Inflammatory macrophage treated with lipopolysaccharide for 1 hour (primary cell): ENCODE measurements at places on chromosomes 13 and 19.

DNA sequence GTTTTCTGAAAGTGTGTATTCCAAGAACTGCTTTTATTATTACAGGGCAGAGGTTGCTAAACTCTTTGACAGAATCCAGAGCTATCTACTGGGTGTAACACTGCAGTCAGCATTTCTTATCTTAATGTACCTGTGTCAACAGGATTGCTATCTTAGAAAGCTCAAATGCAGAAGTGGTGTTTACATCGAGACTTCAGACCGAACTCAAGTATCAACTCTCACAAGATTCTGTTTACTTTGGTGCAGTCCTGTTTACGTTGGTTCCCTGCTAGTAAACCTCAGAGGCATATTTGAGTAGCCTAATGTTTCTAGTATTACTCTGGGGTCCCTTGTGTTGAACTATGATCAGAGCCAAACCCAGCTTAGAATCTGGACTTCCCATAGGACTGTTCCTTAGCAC, 20.5 kb downstream of the SLC15A1 start:
- DNase-seq: no peak

GRCh38 chr19:16371540-16371986, 46.9 kb downstream of the KLF2 start:
- peak; percentile 52 for DNase-seq

- DNase-seq: no peak
These were observed 11.4 kb upstream of the GPI start for GRCh38 chr19:34353546-34353945.

- peak; percentile 28 for DNase-seq
These were observed 31.2 kb downstream of the CEBPG start for GRCh38 chr19:33404506-33405253.

DNA sequence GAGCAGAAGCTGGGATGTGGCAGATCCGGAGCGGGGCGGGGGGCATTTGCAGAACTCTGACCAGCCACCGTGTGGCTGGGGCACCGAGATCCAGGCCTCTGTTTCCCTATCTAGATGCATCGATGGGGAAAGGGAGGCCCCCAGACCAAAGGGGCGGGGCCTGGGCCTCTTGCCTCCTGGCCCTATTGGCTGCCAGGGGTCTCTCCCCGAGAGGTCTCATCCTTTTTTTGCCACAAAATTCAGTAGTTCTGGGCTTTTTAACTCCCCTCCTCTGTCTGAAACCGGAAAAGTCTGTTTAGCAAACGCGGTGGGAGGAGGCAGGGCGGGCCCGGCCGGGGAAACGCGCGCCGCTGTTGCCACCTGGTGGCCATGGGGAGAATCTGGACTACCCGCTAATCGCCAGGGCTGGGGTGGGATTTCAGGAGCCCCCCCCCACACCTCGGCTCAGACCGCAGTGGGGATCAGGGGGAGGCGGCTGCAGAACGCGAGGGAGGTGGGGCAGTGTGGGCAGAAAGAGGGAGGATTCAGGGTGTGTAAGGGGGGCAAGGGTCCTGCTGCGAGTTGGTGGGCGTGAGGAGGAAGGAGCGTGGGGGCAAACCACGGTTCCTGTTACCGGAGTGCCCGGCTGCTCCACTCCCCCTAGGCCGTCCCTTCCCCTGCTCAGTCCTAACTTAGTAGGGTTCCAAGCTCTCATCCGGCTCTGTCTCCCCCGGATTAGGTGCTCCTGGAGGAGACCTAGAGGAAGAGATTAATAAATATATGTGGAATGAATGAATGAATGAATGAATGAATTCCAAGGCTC, 28.3 kb downstream of the IL12RB1 start:
- DNase-seq: peak; percentile 81

- no peak for DNase-seq
These were observed 140.9 kb upstream of the MAB21L1 start for GRCh38 chr13:35617420-35617819.

- DNase-seq: no peak
These were observed 78.8 kb downstream of the SPRY2 start for GRCh38 chr13:80262051-80262695.

DNA sequence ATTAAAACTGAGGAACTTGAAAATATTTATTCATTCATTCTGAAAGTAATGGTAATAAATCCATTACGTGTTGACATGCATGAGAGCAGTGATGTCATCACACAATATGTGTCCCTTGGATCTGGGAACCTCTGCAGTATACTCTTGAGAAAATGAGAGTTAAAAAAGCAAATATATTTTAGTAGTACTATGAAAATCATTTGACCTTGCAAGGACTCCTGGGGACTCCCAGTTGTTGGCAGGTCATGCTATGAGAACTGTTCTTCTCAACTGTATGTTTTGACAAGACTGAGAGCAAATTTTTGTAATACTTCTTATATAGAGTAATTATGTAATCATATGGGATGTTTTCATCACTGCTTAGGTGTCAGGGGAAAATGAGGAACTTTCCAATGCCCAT, 249.4 kb downstream of the PCCA start:
- no peak for DNase-seq

GRCh38 chr19:57682226-57682766, 519 bp downstream of the ZNF551 start:
- no peak for DNase-seq

DNA sequence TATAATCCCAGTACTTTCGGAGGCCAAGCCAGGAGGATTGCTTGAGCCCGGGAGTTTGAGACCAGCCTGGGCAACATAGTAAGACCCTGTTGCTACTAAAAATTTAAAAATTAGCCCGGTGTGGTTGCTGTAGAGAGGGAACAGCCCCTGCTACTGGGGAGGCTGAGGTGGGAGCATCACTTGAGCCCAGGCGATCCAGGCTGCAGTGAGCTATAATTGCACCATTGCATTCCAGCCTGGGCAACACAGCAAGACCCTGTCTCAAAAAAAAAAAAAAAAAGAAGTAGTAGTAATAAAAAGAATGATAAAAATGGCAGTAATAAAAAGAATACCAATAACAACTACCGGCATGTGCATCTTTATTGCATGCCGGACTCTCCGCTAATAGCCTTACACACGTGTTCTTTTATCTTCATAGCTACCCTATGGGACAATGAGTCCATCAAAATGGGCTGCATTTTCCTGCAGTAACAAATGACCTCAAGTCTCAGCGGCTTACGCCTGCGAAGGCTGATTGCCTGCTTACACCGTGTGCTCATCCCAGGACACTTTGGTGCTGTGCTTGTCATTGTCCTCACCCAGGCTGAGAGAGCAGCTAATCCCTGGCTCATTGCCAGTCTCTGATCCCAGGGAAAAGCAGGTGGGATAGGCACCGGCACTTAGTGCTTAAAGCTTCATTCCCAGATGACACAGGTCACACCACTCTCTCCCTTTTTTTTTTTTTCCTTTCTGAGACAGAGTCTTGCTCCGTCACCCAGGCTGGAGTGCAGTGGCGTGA, 14.4 kb upstream of the SYCN start:
- DNase-seq: no peak
